Suprapubic skin (tissue), 4 donors: ENCODE measurements at places on chromosomes 4 and X.
A peak's percentile ranks its signal among the peaks of the same experiment; 100 is the strongest.

DNA sequence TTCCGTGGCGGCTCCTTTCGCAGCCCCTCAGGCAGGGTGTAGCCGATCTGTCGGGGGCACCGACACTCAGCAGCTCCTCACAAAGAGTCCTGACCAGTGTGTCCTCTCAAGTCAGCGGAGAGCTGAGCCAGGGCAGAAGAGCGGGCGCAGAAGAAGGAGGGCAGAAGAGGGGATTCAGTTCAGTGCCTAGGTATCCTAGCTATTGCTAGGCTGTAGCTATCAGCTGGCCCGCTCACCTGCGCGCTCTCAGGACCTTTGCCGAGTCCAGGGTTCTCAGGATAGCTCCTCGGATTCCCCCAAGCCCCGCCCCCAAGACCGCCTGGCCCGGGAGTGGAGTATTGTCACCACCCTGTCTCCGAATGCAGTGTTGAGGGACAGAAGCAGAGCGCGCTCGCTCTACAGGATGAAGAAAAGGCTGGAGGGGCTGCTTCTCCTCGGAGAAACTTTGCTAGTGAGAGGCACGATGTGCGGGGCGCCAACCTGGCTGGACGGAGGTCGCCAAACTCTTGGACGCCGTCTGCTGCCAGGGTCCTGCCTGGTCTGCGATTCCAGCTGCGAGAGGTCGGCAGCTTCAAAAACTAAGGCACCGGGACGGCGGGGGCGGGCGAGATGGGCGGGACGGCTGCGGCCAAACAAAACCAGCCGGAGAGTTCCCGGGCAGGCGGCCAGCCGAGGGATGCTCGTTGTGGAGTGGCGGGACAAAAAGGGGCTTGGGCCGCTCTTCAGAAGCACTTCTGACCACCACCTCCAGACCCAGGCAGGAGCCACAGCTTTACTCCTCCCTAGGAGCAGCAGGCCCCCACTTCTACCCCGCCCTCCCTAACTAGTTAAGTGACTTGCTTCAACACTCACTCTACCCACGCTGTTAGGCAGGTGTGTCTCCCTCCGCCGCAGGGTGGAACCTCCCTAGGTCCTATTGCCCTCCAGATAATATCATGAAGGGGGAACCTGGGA lies at the start of gene XKRX:
TSS of gene XKRX (minus strand) at position 258 of the 954 bp plus-strand sequence. CDS start 613 bp downstream, outside the sequence.
- peaks cover 5% of the 10 kb centered on the region for H3K4me1 ChIP-seq
- H3K36me3 ChIP-seq = no peaks in the 10 kb centered on the region

- H3K4me3 ChIP-seq = peak within 1 kb of the TSS; percentile 72
- H3K36me3 ChIP-seq = no peaks in the 10 kb centered on the region
- H3K27ac ChIP-seq = peak within 1 kb of the TSS; percentile 74
- peaks cover 19% of the 10 kb centered on the region for H3K27me3 ChIP-seq
- peaks cover 34% of the 10 kb centered on the region for H3K4me1 ChIP-seq
These were observed at the start of gene TLL1 for GRCh38 chr4:165872461-165873297. Gene TLL1, plus strand, starts transcription at chr4:165873237. Its CDS starts 668 bp downstream, at chr4:165873905.

DNA sequence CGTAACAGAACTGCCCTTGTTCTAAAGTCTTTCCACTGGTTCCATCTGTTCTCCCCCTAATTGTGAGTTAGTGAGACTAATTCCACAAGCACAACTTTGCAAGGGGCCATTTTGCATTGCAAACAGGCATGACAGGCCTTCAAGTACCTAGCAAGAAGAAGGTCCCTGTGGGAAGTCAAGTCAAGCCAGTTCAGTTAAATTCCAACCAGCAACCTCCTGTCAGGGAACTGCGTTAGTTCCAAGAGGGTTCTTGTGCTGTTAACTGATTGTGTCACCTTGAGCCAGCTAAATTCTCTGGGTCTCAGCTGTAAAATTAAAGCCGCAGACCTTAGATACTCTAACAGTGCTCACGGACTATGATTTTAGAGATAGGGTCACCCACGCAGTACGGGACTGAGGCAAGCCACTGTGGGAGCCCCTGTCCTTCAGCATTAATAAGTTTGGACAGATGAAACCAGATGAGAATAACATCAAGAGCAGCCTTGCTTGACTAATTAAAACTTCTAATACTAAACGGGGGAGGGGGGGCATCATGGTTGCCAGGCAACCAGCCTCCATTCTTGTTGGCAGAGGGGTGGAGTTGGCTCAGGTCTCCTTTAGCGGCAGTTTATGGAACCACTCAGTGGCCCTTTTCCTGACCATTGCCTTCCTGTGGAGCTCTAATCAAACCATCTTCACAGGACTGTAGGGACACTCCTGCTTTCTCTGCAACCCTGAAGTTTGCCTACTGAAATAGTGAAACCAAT lies 24.1 kb upstream of the TMEM150C start:
- H3K36me3 ChIP-seq = no peaks in the 10 kb centered on the region
- H3K27me3 ChIP-seq = no peaks in the 10 kb centered on the region
- no peak overlapping the region for H3K4me3 ChIP-seq
- H3K4me1 ChIP-seq = no peaks in the 10 kb centered on the region

GRCh38 chr4:48944252-48944651 lies 37.7 kb upstream of the OCIAD2 start:
- no peak overlapping the region for H3K4me3 ChIP-seq
- no peaks in the 10 kb centered on the region for H3K36me3 ChIP-seq
- peaks cover 6% of the 10 kb centered on the region for H3K4me1 ChIP-seq
- no peaks in the 10 kb centered on the region for H3K27me3 ChIP-seq
- no peak overlapping the region for H3K27ac ChIP-seq
- no peak for DNase-seq

- H3K36me3 ChIP-seq = no peaks in the 10 kb centered on the region
- no peak for DNase-seq
- H3K27me3 ChIP-seq = no peaks in the 10 kb centered on the region
- H3K27ac ChIP-seq = no peak overlapping the region
- H3K4me1 ChIP-seq = peaks cover 8% of the 10 kb centered on the region
These were observed 53.6 kb upstream of the SETD7 start for GRCh38 chr4:139609647-139610046.

DNA sequence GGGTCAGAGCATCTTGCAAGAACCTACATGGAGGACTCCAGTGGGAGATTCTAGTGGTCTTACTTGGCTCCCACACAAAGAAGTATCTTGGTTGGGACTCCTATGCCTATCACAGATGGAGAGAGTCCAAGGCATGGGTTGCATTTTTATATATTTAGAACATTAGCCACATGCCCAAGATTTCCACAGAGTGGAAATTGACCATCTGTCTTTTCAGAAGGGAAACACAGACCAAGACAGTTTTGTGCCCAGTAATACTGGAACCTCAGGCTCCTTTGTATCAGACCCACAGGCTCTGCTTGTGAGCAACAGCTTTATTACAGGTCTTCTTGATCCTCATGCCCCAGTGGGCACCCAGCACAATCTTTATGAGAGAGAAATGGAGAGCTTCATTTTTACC lies 43.6 kb downstream of the PAGE2 start:
- no peaks in the 10 kb centered on the region for H3K27me3 ChIP-seq
- DNase-seq = no peak
- no peak overlapping the region for H3K27ac ChIP-seq
- no peaks in the 10 kb centered on the region for H3K4me1 ChIP-seq
- no peak overlapping the region for H3K4me3 ChIP-seq
- H3K36me3 ChIP-seq = no peaks in the 10 kb centered on the region

- no peaks in the 10 kb centered on the region for H3K27me3 ChIP-seq
- H3K27ac ChIP-seq = no peak overlapping the region
- no peak overlapping the region for H3K4me3 ChIP-seq
- no peaks in the 10 kb centered on the region for H3K36me3 ChIP-seq
- DNase-seq = no peak
- no peaks in the 10 kb centered on the region for H3K4me1 ChIP-seq
These were observed 105.1 kb upstream of the ARHGAP24 start for GRCh38 chr4:85369703-85370380.

GRCh38 chrX:18833071-18833731 lies 125.8 kb downstream of the PPEF1 start:
- H3K4me3 ChIP-seq = no peak overlapping the region
- H3K27me3 ChIP-seq = no peaks in the 10 kb centered on the region
- H3K27ac ChIP-seq = peak overlapping the region; percentile 29
- no peak for DNase-seq
- H3K4me1 ChIP-seq = no peaks in the 10 kb centered on the region
